IgD-negative memory B cell (primary cell): ENCODE measurements at places on chromosomes 11 and 22. TPM values are rescaled to one million over a fixed set of nuclear protein-coding genes. Genes with fewer than 3 reads are reported as not detected.

The ALG12 gene
- 13.4 TPM for polyA plus RNA-seq

The POU2AF1 gene
- polyA plus RNA-seq, result 194 TPM

The CD3E gene
- polyA plus RNA-seq, result 31.4 TPM

The PTPRJ gene
- 8.1 TPM for polyA plus RNA-seq

The TSPO gene
- 125 TPM for polyA plus RNA-seq

The DAGLA gene
- polyA plus RNA-seq, result not detected

The B4GALNT4 gene
- not detected for polyA plus RNA-seq

The CCDC116 gene
- polyA plus RNA-seq, result 0.11 TPM
